Cardiac fibroblast (primary cell): ENCODE measurements at places on chromosomes 2 and 18.

DNA sequence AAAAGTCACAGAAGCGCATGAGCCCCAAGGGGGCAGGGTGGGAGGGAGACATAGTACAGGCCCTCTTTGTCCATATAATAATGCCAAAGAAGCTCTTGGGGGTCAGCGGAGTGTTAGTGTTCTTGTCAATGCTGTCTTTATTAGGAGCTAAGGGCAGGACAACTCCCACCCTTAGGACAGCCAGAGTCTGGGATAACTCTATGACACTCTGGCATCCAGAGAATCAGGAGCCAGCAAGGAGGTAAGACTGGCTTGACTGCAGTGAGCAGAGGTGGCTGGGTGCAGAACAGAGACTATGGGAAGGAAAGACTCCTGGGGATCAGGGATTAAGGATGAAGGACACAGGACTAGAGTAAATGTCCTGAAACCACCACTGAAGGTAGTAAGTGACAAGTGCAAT is 19.0 kb upstream of the HNMT start:
- no peak for DNase-seq

DNA sequence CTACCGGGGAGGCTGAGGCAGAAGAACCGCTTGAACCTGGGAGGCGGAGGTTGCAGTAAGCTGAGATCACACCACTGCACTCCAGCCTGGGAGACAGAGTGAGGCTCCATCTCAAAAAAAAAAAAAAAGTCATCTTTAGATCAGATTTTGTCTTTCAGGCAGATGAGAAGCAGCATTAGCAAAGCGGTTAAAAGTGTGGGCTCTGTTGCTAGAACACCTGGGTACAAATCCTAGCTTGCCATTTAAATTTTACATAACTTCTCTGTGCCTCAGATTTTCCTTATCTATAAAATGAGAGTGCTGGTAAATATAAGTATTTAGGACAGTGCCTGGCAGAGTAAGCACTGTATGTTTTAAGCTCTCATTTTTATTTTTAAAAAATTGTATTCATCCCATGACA is 8.2 kb downstream of the CNOT9 start:
- DNase-seq, result no peak

- DNase-seq, result no peak
These were observed 235.2 kb downstream of the TPGS2 start for GRCh38 chr18:36593641-36594040.

DNA sequence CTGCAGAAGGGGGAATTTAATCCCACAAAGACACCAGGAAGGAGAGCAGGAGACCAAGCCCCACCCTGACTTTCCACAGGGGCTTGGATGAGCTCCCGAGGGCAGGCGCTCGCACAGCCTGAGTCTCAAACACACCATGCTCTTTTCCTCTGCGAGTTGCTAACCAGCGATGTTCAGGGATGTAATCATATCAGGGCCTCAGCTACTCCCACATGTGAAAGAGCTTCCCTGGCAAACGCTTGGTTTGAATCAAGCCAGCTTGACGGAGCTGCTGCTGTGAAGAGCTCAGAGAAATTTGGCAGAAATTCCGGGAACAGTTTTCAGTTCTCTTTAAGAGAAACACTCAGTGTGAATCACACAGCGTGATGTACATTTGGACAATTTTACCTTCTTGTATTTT is 385.8 kb downstream of the GALR1 start:
- DNase-seq, result peak; percentile 65

DNA sequence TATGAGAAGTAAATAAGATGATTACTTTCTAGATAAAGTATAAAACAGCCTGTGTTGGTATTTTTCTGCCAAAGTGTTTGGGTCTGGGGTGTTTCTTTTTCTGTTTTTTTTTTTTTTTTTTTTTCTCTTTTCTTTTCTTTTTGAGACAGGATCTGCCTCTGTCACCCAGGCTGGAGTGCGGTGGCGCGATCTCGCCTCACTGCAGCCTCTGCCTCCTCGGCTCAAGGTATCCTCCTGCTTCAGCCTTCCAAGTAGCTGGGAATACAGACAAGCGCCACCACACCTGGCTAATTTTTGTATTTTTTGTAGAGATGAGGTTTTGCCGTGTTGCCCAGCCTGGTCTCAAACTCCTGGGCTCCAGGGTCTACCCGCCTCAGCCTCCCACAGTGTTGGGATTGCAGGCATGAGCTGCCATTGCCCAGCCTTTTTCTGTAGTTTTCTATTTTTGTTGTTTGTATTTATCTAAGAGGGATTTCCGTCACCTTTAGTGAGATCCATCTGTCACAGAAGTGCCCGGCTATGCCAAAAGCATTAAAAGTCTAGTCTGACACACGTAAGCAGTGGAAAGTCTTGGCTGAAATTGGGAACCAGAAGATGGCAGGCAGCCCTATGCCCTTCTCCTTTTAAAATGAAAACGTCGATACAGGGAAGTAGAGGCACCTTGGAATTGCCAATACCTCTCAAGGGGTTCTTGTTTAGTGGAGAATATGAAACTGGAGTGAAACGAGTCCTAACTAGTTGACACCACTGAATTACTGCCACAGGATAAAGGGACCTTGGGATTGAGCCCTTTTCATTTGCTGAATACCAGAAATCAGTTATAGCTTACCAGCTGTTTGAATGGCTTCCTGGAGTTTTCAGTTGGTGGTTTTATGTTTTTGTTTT is 14.0 kb downstream of the UGP2 start:
- no peak for DNase-seq

GRCh38 chr2:84797271-84797670 is 83.6 kb downstream of the TRABD2A start:
- DNase-seq, result no peak

- DNase-seq, result no peak
These were observed 5.0 kb downstream of the MGAT5 start for GRCh38 chr2:134258684-134259388.

DNA sequence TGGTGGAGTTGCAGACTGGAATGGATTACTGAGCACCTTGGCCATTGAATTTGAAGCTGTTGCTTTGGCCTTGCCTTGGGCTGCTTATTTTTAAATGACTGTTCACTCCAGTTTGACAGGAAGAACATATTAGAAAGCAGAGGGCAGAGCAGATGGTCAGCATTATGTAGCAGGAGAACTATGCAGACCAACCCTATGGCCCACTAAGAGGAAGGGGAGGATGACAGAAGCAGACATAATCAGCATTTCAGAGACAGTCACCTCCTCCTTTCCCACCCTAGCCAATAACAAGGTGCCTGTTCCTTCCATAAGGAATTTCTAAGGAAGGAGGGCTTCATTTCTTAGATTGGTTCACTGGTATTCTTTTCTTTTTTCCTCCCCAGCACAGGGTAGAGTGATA is 2.4 kb downstream of the CHRNA1 start:
- no peak for DNase-seq

GRCh38 chr18:58770601-58771000 is 94.1 kb upstream of the ZNF532 start:
- DNase-seq, result no peak

DNA sequence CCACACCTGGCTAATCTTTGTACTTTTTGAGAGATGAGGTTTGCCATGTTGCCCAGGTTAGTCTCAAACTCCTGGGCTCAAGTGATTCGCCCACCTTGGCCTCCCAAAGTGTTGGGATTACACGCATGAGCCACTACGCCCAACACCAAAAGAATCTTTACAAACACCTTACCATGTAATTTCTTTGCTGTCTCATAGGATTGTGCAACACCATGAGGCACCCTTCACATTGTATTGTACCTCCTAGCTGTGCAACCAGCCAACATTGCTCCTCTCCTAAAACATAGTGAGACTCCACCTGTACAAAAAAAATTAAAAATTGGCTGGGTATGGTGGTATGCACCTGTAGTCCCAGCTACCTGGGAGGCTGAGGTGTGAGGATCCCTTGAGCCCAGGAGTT is 3.1 kb upstream of the MFSD6 start:
- no peak for DNase-seq

GRCh38 chr2:563512-563911 is 113.7 kb downstream of the TMEM18 start:
- DNase-seq, result no peak

DNA sequence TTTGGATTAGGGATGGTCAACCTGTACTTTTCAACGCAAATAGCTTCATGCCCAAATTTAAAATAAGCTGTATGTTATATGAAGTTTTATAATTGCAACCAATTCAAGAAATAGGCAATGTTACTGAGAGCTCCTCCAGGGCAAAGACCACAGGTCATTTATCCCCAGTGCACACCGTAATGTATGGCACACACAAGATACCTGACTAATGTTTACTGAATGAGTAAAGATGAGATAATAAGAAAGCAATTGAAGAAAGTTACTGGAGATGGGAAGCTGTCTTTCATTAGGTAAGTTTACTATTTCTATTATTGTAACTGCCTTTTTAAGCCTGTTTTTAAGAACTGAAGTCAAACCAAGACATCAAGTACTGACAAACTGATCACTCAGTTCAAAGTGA is 184.5 kb upstream of the VRK2 start:
- no peak for DNase-seq

- peak; percentile 41 for DNase-seq
These were observed 378 bp upstream of the IAH1 start for GRCh38 chr2:9473985-9474360.

GRCh38 chr18:23115683-23116096 is 19.6 kb upstream of the CABLES1 start:
- peak; percentile 87 for DNase-seq

DNA sequence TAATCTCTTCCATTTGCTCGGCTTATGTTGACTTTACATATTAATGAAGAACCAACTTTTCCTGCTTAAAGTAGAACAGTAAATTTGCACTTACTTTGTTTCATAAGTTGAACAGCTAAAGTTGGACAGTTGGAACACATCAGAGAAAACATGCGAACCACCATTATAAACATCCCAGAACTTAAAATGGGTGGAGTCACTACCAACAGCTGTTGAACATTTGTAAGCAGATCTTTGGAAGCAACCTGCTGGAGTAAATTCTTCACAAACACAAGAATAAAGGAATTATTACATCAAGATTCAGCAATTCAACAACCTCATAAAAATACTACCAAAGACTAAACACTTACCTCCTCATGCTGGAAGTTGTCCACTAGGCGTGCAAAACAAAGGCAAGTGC is 96.4 kb upstream of the DNER start:
- DNase-seq, result no peak

DNA sequence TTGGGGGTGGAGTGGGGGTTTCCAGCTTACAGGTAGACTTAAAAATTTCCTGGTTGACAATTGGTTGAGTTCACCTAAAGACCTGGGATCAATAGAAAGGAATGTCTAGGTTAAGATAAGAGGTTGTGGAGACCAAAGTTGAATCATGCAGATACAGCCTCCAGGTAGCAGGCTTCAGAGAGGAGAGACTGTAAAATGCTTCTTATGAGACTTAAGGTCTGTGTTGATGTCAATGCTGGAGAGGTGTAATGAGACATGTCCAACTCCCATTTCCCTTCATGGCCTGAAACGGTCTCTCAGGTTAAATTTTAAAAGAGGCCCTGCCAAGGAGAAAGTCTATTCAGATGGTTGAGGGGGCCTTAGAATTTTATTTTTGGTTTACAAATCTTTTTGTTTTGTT is 38.5 kb upstream of the RND3 start:
- DNase-seq, result no peak

DNA sequence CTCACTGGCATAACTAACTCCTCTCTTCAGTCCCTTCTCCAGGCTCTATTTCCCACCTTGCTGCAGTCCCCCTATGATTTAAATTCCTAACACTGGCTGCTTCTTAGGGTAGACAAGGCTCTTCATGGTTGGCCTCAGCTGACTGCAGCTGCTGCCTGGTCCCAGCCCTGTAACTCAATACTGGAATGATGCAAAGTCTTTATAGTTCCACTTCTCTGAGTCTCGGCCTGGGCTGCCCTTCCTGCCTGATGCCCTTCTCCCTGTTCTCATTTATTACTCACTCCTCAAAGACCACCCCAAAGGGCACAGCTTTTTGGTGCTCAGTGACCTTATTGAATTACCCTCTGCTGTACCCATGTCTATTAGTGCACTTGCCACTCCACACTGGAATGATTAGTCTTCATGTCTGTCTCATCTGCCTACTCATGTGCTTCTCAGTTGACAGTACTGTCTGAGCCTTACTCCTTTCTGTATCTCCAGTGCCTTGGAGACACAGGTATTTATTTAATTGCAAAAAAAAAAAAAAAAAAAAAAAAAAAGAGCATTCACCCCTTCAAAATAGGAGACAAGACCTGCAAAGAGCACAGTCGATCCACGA is 199.4 kb upstream of the REV1 start:
- DNase-seq, result no peak

- DNase-seq, result peak; percentile 96
These were observed 72.2 kb upstream of the CHRNA1 start for GRCh38 chr2:174836377-174836994.

DNA sequence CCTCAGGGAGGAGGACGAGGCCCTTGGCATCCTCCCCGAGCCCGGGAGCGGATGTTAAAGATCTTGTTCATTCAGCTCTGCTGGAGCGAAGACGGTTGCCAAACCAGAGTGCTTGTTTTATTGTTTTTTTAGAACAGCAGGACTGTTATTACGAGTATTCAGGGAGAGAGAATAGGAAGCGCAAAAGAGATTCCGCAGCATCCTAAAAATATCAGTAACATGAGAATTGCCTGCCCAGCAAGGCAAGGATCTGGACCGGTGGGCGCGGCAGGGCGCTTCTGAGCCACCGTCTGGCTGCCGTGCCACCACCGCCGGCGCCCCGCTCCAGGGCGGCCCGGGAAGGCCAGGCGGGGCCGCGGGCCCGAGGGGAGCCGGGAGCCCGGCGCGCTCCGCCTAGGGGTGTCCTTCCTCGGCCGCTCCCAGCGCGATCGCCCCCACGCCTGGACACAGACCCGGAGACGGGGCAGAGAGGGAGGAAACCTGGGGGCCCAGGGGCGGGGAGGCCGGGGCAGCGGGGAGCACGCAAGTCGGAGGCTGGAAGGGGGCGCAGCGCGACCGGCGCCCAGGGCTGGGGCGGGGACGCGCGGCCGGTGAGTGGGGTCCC is 843 bp downstream of the CYS1 start:
- DNase-seq, result peak; percentile 74

DNA sequence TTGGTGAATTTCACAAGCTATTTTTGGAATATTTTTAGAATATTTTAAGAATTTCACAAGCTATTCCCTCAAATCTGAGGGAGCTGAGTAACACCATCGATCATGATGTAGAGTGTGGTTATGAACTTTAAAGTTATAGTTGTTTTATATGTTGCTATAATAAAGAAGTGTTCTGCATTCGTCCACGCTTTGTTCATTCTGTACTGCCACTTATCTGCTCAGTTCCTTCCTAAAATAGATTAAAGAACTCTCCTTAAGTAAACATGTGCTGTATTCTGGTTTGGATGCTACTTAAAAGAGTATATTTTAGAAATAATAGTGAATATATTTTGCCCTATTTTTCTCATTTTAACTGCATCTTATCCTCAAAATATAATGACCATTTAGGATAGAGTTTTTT is 15.9 kb downstream of the TYMS start:
- DNase-seq, result no peak

DNA sequence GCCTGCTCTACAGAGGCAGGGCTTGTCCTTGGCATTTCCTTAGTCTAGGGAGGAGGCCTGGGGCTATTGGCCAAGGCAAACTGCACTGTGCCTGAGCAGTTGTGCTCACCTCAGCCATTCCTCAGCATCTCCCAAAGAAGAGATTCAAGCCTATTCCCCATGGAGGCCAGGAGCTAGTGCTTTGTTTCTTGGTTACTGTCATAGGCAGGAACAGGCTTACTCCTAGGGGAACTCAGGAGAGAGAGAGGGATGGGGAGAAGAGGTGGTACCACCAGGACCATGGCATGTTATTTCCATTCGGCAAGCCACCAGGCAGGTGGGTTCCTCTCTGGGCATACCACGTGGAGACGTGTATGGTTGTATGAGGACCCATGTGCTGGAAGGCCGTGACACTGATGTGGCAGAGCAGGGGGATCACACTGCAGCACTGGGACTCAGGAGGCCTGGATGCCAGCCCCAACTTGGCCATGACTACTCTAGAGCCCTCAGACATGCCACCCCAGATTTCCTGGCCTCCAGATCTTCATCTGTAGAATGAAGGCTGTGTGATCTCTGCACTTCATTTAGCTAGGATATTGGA is 233.7 kb downstream of the LOXHD1 start:
- DNase-seq, result no peak
